ENCODE measurements at places on chromosomes 13 and 19.

DNA sequence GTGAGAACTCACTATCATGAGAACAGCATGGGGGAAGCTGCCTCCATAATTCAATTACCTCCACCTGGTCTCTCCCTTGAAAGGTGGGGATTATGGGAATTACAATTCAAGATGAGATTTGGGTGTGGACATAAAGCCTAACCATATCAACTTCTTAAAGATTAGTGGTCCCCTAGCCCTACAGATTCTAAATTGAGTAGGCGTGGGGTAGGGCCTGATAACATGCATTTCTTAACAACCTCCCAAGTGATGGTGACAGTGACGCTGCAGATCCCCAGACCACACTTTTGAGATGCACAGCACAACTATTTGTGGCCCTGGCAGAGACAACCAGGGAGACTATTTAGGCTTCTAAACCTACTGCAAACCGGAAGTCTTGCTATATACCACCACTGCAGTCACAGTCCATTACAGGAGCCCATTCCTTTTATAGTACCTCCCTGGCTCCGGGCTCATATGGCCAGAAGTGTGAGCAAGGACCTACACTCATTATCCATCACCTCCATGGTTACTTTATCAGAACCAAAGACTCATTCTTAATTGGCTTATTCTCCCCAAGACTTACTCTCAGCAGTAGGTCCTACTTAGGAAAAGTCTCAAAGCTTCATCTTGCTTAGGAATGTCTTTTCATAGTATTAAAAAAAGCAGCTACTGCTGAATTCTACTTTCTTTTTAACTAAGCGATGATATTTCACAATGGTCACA is 2.1 kb upstream of the DPY19L3 start:
- DNase-seq, result no peak

DNA sequence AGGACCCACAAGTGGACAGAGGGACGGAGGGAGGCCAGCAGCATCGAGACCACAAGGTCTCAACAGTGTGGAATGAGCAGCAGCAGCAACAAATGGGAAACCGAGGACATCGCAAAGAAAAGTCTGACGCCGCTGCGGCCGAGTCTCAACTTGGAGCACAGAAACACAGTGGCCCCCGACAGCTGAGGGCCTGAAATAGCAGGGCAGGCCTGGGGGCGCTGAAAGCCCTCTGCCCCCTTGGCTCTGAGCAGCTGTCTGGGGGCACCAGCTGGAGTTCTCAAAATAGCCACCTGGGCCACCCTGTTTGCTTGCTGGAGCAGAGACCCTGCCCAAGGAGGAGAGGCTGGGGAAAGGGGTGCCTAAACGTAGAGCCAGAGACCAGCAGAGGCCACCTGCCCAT is 5.9 kb upstream of the ISYNA1 start:
- DNase-seq, result no peak

- DNase-seq, result no peak
Measured at GRCh38 chr19:2560369-2560768, 84.4 kb downstream of the GADD45B start.

DNA sequence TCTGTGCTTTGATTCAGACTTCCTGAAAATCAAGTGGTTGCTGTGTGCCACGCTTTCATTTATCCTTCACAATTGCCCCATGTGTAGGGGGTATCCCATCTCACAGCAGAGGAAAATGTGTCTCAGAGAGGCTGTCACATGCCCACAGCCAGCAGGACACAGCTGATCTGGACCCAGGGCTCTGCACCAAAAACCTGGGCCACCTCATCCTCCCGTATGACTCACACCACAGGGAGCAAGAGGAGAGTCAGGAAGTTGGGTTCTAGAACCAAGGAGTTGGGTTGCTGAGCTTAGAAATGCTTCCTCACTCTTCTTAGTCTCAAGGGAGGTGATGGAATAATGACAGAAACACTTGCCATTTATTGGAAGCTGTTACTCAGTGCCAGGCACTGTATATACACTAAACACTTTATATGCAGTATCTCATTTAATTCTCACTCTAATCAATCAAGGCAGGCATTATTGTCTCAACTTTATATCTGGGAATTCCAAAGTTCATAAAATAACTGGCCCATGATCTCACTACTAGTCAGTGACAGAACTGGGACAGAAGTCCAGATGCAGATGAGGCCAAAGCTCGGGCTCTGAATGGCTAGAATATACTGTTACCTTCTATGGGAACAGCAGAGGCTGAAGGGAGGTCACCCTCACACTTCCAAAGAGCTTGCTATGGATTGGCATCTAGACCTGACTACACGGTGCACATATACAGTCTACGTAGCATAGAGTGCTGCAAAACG is 47.7 kb upstream of the ATP12A start:
- no peak for DNase-seq

DNA sequence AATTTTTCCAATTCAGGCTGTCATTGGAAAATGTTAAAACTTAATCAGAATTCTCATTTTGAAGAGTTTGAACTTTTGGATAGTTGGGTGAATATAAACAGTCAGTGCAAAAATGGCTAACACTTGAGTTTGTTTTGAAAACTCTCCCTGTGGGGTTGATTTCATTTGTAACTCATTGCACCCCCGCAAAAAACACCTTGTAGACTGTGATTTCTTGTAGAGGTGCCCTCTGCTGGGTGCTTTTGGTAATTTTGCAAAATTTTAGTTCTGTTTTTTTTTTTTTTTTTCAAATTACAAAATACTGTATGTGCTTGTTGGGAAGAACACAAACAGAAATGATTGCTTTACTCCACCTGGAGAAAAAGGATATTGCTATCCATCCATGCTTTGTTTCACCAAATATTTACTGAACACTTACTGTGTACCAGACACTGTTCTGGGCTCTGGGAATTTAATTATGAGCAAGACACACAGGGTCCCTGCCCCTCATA is 28.2 kb upstream of the GPI start:
- peak; percentile 36 for DNase-seq

DNA sequence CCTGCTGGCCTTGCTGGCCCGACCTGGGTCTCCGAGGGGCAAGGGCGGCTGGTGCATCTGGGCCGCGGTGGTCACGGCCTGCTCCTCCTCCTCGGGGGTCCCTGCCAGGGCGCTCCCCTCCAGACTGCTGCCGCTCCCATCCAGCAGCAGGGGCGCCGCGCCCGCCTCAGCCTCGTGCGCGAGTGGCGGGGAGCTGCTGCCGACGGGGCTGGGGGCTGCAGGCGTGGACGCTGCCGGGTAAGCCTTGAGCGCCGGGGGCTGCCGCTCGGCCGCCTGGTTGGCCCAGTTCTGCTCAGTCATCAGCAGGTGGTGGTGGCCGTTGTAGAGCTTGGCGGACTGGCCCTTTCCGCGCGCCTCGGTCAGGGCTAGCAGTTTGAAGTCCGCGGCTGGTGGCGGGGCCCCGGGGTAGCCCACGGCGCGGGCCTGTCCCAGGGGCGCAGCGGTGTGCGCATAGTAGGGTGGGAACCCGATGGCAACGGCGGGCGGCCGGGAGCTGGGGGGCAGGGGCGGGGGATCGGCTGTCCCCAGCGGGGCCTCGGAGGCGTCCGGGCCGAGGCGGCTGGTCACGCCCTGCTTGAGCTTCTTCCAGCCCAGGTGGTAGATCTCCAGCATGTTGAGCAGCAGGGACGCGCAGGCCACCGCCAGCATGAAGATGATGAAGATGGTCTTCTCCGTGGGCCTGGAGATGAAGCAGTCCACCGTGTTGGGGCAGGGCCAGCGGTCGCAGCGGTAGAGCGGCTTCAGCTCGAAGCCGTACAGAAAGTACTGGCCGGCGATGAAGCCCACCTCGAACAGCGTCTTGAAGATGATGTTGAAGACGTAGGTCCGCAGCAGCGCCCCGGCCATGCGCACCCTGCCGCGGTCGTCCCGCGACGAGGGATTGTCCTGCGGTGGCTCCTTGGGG is 18.6 kb downstream of the GJA3 start:
- DNase-seq, result no peak

- no peak for DNase-seq
Measured at GRCh38 chr13:56586976-56587375, 553.7 kb upstream of the PRR20A start.

DNA sequence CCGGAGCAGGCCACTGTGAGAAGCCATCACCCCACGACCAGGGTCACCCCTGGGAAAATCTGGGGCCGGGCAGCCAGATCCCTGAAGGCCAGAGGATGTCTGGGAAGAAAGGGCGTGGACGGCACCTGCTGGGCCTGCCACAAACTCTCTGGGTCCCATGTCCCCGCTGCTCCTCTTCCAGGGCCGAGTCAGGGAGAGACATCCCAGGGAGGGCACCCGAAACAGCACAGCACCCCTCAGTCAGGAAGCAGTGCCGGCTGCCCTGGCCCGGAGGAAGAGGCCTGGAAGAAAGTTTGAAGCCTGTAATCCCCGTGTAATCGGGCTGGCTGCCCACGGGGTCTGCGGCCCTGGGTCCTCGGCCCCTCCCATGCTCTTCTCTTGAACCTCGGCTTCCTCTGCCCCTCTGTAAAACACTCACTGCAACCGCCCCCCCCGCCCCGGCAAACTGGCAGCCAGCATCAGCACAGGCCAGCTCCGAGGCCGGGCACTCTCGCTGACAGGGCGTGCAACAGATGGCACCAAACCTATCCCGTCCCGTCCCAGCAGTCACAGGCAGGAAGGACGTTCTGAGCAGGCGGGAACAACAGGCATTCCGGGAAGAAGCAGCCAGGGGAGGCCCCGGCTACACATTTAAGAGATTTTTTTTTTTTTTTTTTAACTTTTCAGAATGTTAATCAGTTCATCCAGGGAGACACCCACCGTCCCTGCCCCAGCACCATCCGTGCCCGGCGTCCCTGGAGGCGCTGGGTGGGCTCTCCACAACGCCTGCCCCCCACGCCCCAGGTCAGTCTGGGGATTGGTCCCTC is 1.5 kb downstream of the SBNO2 start:
- no peak for DNase-seq

GRCh38 chr13:63190742-63191141 is 1775.1 kb upstream of the PCDH20 start:
- DNase-seq, result no peak

DNA sequence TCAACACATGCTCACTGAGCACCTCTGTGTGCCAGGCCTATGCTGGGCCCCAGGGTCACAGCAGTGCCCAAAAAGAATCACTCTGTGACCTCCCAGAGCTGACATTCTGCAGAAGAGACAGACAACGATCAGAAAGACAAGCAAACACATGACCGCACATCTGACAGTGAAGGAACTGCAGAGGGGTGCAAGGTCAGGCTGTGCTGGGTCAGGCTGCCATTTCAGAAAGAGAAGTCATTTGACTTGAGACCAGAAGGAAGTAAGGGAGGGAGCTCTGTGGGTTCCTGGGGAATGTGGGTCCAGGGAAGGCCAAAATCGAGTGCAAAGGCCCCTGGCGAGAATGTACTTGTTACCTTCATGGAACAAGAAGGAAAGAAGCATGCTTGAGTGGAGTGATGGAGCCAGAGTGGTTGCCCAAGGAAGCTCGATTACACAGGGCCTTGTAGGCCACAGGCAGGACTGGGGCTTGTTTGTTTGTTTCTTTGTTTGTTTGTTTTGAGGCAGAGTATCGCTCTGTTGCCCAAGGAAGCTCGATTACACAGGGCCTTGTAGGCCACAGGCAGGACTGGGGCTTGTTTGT is 11.4 kb upstream of the CD22 start:
- no peak for DNase-seq

DNA sequence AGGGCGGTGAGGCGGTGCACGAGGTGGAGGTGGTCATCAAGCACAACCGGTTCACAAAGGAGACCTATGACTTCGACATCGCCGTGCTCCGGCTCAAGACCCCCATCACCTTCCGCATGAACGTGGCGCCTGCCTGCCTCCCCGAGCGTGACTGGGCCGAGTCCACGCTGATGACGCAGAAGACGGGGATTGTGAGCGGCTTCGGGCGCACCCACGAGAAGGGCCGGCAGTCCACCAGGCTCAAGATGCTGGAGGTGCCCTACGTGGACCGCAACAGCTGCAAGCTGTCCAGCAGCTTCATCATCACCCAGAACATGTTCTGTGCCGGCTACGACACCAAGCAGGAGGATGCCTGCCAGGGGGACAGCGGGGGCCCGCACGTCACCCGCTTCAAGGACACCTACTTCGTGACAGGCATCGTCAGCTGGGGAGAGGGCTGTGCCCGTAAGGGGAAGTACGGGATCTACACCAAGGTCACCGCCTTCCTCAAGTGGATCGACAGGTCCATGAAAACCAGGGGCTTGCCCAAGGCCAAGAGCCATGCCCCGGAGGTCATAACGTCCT is 9.4 kb upstream of the PROZ start:
- DNase-seq, result no peak

DNA sequence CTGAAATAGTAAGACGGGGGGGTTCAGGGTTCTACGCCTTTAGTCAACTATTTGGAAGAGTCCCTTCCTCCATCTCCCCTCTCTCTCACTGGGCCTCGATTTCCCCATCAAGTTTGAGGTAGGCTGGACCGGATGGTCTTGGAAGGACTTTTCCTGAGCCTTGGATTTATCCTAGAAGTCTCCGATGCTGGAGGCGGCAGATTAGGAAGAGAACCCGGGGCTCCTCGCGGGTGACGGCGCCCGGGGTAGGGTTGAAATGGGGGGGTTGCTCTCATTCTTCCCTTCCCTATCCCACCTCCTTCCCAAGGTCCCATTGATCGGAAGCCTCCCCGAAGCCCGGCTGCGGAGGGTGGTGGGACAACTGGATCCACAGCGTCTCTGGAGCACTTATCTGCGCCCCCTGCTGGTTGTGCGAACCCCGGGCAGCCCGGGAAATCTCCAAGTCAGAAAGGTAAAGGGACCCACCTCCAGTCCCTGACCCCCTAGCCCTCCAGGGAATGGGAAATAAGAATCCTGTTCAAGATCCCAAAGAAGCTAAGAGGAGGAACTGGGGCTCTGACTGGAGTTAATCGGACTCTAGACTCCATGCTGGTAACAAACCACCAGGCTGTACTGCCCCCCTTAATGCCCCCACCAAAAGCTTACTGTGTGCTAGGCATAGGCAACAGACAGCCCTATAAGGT is 781 bp downstream of the QPCTL start:
- peak; percentile 60 for DNase-seq

DNA sequence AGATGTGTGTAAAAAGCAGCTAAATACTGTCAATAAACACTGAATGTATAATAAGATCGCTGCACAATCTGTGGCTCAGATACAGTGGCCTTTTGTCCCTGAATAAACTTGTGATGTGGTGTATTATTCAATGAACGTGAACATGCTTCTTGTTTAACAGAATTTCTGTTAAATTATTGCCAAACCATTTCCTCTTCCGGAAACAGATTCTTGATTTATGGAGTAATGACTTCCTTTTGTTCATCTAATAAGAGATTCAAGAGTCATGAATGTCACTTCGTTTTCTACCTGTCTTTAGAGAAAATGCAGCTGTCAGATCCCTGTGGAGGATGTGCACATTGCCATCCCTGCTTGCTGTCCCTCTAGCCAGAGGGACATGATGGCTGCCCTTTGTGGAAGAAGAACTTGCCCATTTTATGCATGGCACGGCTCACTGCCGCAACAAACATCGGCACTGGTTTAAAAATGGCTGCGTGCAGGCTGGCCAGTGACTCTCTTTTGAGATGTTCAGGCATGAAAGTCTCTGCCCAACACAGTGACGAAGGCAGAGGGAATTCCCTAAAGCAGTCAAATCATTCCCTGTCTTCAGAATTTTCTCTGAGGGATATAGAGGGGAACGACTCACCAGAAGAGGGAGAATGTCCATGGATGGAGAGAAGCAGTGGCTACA is 3.1 kb upstream of the TNFSF13B start:
- DNase-seq, result no peak

Data from CD4-positive, alpha-beta T cell treated with Interleukin-15 for 1 hour (primary cell).